Colonic mucosa (tissue), 4 donors: ENCODE measurements at places on chromosomes 3 and 15.

DNA sequence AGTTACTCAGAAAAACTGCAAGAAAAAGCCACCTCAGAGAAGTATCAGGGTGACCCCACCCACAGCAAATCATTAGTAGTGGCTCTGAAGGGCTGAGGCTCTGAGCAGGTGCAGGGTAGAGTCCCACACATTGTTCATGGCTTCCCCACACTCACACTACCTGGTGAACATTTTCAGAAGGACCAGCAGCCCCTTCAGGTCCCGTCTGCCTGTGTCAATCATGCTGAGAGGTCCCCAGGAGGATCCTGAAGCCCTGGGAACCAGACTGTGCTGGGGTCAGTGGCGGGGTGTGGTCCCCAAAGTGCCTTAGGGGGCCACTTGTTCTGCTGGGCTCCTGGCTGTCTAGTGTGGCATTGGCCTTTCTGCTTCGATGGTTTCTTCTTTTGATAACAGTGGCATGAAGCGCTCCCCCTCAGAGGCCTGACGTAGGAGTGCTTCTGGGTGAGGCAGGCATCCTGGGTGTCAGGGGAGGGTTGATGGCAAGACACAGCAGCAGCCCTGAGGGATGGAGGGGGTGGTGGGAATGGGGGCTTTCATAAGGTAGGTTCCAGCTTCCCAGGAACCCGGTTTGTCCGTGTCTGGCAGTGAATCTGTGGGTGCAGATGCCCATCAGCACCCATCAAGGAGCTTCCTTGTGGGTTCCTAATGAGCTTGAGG lies 19.0 kb upstream of the FANCD2 start:
- no peak for DNase-seq

- no peak for DNase-seq
Measured at GRCh38 chr3:129118745-129119144, 2.9 kb downstream of the RAB43 start.

DNA sequence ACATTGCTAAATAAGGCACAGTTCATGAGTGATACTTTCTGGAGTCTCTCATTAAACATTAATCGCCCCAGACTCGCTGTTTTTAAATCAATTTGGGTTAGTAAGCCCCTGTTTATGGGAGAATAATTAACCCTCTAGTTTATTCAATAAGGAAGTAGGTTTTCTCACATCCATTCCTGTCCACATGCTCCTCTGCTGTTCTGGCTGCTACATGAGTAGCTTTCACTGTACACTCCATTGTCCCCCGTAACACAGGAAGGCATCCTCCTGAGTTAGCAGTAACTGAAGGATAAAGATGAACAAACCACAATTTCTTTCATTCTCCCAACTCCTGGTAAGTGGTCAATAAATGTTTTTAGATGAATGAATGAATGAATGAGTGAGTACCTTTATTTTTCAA lies 378.5 kb downstream of the DIPK2A start:
- DNase-seq: no peak

- no peak for DNase-seq
Measured at GRCh38 chr15:82950746-82951370, 1.7 kb downstream of the HOMER2 start.

DNA sequence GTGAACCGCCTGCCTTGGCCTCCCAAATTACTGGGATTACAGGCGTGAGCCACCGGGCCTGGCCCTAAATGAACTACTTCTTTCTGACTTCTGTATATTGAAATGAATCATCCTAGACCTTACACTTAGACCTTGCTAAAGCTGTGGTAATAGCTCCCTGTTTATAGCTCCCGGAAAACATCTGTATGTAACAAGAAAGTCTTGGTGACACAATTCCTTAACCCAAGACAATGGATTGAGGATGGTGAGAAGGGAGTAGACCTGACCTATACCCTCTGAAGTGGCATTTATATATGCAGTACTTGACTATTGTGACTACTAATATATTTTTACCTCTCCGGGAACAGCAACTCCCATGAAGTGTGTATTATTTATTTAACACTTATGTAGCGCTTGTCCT lies 48.0 kb upstream of the TBL1XR1 start:
- no peak for DNase-seq

GRCh38 chr3:194243172-194243837 lies 107.4 kb downstream of the HES1 start:
- no peak for DNase-seq

DNA sequence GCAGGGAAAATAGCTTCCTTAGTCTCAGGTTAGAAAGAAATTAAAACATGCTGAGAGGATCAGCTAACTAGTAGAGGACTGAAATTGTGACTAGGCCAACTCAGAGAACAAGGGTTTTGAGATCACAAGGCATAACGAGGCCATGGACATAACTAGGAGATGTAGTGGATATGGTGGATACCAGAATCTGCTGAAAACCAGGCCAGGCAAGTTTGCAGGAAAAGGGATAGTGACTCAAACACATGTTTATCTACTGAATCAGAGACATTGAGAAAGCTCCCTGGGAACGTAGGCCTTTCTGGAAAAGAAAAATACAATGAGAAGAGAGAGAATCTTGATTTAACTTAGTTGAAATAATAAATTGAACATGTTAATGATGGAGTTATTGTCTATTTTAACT lies 326.5 kb upstream of the GBE1 start:
- no peak for DNase-seq

GRCh38 chr15:62280625-62281024 lies 115.5 kb upstream of the C2CD4B start:
- no peak for DNase-seq

DNA sequence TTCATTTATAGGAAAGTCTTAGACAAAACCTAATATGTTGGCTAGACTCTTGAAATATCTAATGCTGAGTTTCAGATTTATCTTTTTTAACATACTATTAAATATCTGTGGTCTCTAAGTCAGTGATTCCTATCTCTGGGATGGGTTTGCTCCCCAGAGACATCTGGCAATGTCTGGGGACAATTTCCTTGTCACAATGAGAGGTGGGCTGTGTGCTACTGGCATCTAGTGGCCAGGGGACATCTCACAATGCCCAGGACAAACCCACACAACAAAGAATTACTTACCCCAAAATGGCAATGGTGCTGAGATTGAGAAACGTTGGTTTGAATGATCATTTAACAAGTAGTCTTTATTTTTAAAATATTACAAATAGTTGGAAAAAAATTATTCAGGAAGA lies 602.1 kb downstream of the MAGI1 start:
- no peak for DNase-seq
